T-helper 1 cell (primary cell): ENCODE measurements at places on chromosomes 12 and 14.
A peak's percentile ranks its signal among the peaks of the same experiment; 100 is the strongest.

- no peak for DNase-seq
These were observed 127.7 kb downstream of the NRXN3 start for GRCh38 chr14:78297858-78298257.

- no peak for DNase-seq
These were observed 97.0 kb upstream of the GRIP1 start for GRCh38 chr12:66775871-66776270.

DNA sequence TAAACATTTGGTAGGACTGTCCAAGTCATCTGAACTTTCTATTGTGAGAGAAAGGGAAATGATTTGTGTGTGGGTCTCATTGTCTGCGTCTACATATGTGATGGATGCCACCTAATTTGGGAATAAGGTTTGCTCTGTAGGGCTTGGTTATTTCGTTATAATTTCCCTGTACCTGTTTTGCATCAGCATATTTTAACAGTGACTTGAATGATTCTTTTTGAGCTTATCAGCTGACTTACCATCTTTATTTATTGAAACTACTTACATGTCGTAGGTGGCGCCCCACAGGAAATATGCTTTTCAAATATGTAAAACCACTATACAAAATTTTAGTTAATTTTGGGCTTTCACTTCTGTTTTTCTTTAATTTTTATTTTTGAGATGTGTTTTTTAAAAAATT, 56.5 kb upstream of the BCAT1 start:
- no peak for DNase-seq

DNA sequence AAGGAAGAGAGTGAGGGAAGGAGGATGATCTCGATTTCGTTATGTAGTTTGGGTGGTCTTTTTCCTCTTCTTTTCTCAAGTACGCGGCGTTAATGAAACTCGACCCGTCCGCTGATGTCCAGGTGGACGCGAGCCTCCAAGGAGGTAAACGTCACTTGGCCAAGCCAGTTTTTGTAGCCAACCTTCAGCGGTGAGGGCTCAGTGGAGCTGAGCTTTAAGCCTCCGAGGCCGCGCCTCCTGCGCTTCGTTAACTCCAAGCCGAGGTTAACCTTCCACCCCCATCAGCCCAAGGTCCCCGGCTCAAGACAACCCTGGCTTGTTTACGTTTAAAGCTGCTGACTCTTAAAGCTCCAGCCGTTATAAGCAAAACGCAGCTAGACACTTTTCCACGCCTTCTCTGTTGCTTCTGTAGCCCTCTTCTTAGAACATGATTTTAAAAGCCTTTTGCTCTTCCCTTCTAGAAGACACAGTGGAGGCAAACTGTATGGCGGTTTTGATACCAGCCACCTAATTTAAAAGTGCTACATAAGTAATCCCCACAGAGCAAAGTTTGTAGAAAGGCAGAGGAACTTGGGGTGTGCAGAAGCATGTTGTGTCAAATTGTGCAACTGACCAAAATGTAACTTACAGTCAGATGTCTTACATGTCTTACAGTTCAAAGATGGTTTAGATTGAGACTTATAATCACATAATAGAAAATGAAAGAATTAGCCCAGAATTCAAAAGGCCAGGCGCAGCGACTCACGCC, 923 bp upstream of the ITPR2 start:
- no peak for DNase-seq

DNA sequence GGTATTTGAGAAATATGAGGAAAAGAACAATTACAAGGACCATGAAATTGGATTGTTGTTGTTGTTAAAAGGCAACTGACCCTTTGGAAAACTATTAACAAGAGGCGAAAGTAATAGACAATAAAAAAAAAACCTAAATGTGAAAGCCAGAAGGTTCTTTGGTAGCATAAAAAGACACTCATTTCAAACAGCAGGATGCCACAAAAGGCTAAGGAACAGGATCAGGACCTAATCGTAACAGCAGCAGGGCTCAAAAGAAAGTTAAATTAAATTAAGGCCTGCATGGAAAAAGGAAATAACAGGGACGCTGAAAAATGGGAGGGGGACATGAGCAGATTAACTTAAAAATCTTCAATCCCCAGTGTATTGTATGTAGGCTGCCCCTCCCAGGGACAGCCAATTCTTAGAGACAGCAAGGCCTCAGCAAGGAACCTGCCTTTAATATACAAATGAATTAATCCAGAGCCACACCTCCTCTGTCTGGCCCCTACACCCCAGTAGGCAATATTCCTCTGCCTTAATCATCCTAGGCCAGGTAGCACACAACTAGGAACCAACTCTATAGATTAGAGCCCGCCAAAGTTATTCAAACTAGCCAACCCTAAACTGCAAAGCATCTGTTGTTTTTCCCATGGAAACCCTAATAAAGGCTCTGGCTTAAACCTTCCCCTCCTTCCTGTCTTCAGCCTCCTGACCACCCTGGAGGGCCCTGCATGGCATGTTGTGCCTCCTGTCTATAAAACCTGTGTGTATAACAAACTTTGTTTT, 28.4 kb upstream of the AP4S1 start:
- no peak for DNase-seq

DNA sequence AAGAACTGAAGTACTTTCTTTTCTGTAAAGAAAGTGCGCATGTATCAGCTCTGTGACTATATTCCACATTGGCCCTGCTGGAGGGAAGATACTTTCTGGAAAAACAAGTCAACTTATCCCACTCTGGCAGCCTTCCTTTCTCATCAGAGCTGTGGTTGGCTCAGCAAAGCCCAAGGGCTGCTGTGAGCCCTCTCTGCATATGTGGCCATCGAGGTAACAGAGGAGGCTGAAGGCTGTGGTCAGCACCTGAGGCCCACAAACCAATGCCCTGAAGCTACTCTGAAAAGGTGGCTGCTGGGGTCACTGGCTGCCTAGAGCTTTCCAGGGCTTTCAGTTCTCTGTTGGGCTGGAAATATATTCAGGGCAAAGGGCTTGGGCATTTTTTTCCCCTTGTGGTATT, 70.8 kb upstream of the IGF1 start:
- no peak for DNase-seq

GRCh38 chr12:73185403-73185802, 913.2 kb downstream of the TRHDE start:
- DNase-seq, result no peak

DNA sequence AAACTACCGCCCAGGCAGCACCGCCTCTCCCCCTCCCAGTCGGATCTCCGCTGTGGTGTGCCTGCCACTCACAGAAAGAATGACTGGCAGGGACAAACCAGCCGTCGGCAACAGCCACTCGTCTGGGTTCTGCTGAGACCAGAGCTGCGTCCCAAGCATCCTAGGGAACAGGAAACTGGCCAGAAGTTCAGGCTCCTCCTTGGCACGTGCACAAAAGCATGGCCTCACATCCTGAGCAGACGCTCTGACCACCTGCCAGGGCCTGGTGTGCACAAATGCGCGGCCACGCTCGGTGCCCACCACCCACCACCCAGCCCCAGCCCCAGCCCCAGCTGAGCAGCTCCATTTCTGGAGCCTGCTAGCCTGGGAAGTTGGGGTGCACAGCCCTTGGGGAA, 214.8 kb downstream of the DPF3 start:
- no peak for DNase-seq

GRCh38 chr14:88305528-88306322, 17.3 kb downstream of the KCNK10 start:
- DNase-seq, result no peak

GRCh38 chr14:50657753-50658152, 10.4 kb downstream of the SAV1 start:
- no peak for DNase-seq

DNA sequence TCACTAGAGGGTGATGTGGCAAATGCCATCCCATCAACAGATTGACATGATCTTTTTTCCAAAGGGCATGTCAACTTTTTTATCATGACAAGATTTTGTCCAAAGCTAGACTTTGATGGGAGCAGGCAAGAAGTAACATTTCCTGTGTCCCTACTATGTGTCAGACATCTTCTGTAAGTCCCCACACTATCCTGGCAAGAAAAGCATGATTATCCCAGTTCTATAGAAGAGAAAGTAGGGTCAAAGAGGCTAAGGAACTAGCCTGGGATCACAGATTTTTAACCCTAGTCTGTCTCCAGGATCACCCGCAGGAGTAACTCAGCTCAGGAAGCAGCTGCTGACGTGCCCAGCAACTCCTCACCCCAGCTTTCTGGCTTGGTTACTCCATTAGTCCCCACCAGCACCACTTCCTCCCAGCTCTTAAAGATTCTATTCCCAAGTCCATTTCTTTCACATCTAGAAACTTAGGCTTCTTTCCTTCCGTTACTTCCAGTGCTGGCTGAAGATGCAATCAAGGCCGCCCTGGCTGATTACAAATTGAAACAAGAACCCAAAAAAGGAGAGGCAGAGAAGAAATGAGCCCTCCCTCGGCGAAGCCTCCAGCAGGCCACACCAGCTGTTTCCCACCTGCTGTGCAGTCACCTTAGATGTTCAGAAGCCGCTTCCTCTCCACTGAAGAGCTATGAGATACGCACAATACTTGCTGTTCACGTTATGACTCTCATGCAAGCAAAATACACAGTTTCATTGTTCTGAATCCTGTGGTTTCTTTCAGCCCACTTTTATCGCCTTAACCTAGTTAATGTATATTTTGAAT, 6.2 kb downstream of the ISCU start:
- DNase-seq, result peak; percentile 91

DNA sequence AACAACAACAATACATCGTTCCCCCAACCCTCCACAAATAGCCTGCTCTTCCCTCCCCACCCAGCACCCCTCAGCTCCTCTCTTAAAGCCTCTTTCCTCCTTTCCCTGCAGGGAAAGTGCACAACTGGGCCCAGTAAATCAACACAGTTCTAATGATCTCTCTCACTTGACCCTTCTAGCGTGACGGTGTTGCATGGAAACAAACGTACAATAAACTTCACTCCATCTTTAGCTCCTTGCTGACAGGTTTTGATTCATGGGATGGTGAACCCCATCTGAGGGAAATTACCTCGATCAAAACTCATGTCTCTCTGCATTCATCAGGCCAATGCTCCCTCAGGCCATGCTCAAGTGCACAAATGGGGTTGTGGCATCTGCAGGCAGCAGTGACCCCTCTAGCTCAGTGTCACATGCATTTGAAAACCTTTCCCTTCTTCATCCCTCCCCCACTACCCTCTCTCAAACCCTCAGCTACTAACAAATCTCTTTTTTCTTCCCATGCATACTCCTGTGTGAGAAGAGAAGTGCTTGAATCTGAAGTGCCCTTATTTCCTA, 22.9 kb downstream of the GDF11 start:
- DNase-seq, result no peak

- DNase-seq, result no peak
These were observed 766.0 kb upstream of the TBX3 start for GRCh38 chr12:115450017-115450416.

GRCh38 chr14:35351897-35352273, 52.7 kb downstream of the NFKBIA start:
- DNase-seq, result no peak

DNA sequence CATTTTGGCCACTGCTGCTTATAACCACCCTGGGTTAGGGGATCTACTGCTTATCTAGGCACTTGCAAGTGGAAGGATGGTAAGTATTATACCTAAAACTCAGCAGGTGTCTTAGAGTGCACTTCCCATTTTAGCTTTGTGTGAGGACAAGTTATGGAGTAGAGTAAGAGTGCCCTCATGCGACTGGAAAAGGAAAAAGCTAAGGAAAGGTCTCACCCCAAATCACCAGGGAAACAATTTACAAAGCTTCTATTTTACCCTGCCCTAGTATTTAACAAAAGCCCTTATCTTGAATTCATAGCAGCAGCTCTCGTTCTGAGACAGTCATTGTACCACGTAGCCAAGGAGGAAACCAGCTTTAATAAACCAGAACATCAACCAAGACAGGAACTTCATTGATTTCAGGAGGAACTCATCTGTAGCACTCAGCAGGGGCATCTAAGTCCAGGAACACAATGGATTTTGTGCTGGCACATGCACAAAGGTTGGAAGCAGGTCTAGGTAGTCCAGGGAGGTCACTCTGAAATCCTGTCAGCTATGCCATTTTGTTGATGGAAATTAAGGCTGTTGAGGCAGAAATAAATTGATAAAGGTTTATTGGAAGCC, 2.9 kb downstream of the RDH12 start:
- peak; percentile 56 for DNase-seq

GRCh38 chr12:124550123-124551089, 17.0 kb downstream of the NCOR2 start:
- no peak for DNase-seq

DNA sequence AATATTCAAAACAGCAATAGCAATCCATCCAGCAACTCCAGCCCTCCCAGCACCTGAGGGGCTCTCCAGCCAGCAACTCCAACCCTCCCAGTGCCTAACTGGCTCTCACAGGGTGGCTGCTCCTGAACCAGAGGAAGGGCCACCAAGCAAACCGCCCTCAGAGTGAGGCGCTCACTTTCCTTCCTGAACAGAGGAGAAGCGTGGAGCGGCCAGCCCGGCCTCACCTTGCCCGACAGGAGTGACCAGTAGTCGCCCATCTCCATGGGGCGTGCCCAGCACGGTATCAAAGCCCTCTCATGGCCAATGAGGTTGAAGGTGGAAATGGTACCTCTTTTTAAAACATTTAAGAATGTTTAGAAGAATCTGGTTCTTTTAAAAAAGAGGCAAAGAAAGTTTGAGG, 27.4 kb downstream of the CDC42BPB start:
- DNase-seq, result no peak

- no peak for DNase-seq
These were observed 20.6 kb downstream of the COX14 start for GRCh38 chr12:50132505-50133135.

GRCh38 chr14:24058260-24058950, 6.6 kb downstream of the CARMIL3 start:
- DNase-seq, result peak; percentile 64

DNA sequence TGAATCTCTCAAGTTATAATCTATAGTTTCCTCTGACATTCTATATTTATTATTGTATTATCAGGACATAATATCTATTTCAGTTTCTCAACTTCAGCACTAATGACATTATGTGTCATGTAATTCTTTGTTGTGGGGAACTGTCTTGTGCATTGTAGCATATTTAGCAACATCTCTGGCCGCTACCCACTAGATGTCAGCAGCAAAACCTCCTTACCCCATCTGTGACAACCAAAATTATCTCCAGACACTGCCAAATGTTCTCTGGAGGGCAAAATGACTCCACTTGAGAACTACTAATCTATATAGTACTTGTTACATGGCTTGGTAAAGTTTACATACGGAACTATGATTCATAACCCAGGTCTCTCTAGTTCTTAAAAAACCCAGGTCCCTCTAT, 110.2 kb downstream of the RASSF9 start:
- no peak for DNase-seq

DNA sequence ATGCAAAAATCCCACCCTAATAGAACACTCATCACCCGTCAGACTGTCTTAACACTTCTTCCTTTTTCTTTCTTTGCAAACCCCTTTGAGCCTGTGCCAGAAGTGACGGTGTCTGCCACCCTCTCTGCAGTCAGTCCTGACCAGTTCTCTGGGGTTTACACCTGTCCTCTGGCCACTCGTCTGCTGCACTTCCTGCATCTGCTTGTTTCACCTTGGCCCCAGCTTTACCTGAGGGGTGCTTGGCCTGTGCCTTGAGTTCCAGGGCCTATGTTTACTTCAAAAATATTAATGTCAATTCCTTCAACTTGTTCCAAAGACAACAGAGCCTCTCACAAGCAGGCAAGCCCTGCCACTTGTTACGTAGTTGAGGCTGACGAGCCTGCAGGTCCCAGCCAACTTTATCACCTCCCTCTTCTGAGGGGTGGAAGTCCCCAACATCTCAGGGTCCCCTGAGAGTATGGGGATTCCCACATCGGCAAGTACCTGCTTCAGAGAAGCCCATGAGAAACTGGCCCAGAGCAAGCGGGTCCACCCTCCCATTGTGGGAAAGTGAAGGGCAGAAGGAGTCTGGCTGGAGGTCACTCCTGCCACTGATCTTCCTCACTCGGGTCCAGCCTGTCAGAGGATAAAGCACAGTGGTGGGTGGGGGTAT, 205.4 kb downstream of the DAD1 start:
- DNase-seq, result no peak
